ENCODE measurements at places on chromosomes 5 and 9. TPM values are rescaled to one million over a fixed set of nuclear protein-coding genes. Genes with fewer than 3 reads are reported as not detected.

DNA sequence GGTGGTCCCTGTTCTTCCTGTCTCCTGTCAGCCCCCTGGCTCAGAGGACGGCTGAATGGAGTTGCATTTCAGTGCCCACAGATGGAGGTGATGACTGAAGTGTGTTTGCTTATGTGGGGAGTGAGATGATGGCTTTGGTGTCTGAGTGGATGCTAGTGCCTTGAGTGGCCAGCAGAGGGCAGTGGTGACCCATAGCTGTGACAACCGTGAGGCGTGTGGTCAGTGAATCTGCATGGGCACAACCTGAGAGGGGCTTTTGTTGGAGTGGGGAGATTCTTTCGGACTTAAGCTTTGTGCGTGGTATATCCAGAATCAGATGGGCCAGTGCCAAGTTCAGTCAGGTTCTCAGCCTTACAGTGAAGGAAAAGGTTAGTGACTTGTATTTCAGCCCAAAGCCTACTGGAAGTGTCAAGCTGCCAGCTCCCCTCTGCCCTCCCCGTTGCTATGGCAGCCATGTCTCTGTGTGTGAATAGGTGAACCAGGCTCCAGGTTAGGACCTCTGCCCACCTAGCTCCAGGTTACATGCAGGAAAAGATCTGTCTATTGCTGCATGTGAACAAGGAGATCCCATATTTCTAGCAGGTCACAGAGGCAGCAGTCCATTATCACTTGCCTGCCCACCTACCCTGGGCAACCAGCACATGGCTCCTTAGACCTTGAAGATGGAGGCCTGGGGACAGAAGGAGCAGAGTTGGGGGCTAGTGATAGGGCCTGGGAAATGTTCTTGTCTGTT lies 14.7 kb upstream of the CXXC5 start:
- DNase-seq: no peak

OR1J2 gene
- not detected for polyA plus RNA-seq

GRCh38 chr5:89342106-89342876 lies 459.3 kb upstream of the MEF2C start:
- no peak for DNase-seq

IL17B gene
- polyA plus RNA-seq: 297 TPM

DNA sequence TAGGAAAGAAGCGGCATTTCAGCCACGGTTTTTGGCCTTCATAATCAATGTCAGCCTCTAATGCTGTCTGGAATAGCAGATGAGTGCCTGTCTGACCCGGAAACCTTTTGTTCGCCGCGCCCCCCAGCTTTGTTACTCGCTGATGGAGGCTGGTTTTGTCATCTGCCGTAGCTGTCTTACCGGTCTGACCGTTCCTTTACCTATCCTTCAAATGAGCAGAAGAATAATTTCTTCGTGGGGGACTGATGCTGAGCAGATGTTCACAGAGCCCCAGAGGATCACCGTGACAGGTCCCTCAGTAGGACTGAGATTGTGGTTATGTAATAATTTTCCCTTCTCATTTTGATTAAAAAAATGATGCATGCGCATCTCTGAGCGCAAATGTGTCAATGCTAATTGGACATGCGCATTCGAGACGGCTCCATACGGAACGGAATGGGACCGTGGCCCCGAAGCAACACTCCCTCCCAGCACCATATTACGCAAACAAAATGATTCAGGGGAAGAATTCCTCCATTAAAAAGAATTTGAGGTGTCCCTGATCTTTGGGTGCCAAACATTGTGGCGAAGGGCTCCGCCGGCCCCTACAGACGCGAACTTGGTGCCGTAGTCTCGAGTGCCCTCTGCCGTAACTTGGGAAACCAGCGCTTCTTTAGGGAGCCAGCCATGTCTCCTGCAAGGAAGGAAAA lies 27.6 kb downstream of the TLX3 start:
- peak; percentile 47 for DNase-seq

DNA sequence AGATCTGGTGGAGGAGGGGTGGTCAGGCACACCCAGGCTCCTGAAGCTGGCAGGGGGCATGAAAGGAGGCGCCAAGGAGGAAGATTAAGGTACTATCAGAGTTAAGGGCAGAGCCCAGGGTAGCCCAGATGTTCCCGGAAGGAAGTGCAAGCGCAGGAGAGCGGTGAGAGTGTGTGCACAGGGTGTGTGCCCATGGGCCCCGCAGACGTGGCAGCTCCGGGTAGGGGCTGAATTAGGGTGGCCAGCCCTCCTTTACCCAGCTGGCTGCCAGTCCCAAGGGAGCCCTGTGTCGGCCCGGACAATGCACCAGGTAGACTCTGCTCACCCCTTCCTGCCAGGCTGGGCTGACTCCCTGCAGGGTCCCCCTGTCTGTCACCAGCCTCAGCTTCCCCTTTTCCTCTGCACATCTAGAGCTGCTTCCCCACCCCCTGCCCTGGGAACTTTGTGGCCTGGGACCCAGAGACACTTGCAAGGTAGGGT lies at the start of gene SMIM33:
Gene SMIM33 (plus strand): TSS at position 184 of the 480 bp plus-strand sequence. CDS start 118 bp downstream, at position 302.
- no peak for DNase-seq

WDR38 gene
- polyA plus RNA-seq: 0.15 TPM

DNA sequence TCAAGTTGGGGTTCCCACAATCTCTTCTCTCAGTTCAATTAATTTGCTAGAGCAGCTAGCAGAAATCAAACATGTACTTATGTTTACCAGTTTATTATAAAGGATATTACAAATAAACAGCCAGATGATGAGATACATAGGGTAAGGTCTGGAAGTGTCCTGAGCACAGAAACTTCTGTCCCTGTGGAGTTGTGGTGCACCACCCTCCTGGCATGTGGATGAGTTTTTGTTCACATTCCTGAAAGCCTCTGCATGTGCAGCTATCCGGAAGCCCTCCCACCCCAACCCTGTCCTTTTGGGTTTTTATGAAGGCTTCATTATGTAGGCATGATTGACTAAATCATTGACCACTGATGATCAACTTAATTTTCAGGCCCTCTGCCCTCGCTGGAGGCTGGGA lies 791.2 kb upstream of the ZNF608 start:
- DNase-seq: no peak

GRCh38 chr9:77756449-77756848 lies 108.3 kb upstream of the GNA14 start:
- DNase-seq: no peak

RAI14 gene
- 15.7 TPM for polyA plus RNA-seq

GRM6 gene
- 0.72 TPM for polyA plus RNA-seq

- DNase-seq: no peak
Measured at GRCh38 chr5:84524491-84524890, 139.8 kb upstream of the EDIL3 start.

GRCh38 chr5:132419502-132420468 lies 50.3 kb downstream of the SLC22A5 start:
- DNase-seq: peak; percentile 77

- no peak for DNase-seq
Measured at GRCh38 chr9:86708918-86709835, 238.1 kb downstream of the GAS1 start.

NME5 gene
- 0.68 TPM for polyA plus RNA-seq

DNA sequence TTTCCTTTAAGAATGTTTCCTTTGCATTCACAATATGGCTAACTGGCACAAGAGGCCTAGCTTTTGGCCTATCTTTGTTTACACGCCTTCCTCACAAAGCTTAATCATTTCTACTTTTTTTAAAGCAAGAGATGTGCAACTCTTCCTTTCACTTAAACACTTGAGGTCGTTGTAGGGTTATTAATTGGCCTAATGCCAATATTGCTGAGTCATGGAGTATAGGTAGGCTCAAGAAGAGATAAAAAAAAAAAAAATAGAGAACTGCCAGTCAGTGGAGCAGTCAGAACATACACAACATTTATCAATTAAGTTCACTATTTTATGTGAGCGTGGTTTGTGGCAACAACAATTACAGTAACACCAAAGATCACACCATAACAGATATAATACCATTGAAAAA lies 5.9 kb downstream of the FKBP15 start:
- DNase-seq: no peak

INSL4 gene
- not detected for polyA plus RNA-seq

OLFM1 gene
- polyA plus RNA-seq: 5.8 TPM

GRCh38 chr9:122095010-122095767 lies 2.1 kb upstream of the TTLL11 start:
- peak; percentile 41 for DNase-seq

DNA sequence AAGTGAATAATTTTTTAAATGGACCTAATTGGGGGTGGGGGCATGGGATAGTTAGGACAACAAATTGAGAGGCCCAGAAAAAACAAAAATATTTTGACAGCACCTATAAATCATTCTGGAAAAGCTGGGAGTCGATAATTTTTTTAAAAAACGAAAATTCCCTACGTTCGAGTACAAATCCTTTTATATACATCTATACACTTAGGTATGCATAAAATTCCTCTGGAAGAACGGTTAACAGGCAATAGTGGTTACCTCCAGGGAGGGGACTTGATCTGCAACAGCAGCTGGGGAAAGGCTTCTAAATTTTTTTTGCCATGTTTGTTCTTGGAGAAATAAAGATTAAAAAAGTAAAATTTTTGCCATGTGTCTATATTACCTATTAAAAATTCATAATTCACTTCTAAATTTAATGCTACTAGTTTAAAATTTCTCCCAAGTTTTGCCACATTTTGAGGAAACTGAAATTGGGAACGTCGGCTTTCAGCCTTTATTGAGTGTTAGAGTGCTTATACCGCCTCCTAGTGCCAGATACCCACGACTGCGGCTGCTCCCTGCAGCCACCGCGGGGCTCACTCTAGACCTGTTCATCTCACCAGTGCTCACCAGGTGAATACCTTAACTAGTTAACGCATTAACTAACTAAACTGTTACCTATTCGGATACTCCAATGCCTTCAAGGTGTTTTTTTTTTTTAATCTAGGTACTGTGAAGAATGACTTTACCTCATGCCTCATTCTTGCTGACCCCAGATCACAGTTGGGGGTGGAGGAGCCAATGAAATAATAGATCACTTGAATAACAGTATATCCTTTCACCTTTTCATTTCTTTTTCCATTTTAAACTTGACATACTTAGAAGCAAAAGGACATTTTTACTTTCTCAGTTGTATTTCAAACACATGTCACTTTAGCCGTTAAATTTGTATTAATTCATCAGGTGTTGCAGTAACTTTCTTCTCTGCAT lies 1.8 kb upstream of the BHMT start:
- no peak for DNase-seq

HSPB3 gene
- 123 TPM for polyA plus RNA-seq

PCDHB7 gene
- polyA plus RNA-seq: 3.2 TPM

DNA sequence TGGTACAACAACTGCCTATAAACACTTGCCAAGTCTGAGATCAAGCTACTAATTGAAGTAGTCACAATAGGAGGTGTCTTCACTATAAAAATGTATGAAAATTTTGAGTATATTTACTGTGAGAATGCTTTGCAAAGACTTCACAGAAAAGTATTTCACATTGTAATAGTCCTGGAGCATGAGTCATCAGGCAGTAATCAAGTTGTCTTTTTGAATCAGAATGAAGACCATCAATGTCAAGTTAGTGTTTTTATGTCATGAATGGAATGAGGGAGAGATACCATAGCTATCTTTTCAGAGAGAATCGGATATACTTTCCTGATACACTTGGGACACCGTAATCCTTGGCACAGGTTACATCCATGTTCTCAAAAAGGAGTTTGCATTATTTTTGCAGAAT lies 466.9 kb upstream of the ARRDC3 start:
- DNase-seq: no peak

DNA sequence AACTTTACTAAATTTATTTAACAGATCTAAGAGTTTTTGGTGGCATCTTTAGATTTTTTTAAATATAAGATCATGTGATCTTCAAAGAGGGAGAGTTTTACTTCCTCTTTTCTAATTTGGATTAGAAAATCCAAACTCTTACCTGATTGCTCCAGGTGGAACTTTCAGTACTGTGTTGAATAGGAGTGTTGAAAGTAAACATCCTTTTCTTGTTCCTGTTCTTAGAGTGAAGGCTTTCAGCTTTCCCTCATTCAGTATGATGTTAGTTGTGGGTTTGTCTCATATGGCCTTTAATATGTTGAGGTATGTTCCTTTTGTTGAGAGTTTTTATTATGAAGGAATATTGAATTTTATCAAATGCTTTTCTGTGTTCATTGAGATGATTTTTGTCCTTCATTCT lies 650.0 kb upstream of the SGCD start:
- DNase-seq: no peak

INSL6 gene
- 0.58 TPM for polyA plus RNA-seq

SLC36A3 gene
- not detected for polyA plus RNA-seq

DNA sequence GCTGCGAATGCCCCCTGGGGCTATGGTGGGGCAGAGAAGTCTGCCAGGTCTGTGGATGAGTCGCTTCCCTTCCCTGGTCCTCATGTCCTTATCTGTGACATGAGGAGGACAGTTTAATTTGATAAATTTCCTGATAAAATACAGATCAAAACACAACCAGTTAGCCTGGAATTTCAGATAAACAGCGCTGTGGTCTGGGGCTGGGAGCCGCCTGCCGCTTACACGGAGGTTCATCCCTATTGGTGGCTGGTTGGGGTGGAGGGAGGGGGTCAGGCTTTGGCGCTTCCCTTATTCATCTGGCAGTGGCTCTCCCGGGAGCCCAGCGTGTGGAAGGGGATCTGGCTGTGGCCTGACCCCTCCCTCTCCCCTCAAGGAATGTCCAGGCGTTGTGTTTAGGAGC lies 17.9 kb downstream of the CRB2 start:
- DNase-seq: no peak

LHX3 gene
- polyA plus RNA-seq: not detected

SNCAIP gene
- 5.7 TPM for polyA plus RNA-seq

SPATA31E1 gene
- polyA plus RNA-seq: not detected

DNA sequence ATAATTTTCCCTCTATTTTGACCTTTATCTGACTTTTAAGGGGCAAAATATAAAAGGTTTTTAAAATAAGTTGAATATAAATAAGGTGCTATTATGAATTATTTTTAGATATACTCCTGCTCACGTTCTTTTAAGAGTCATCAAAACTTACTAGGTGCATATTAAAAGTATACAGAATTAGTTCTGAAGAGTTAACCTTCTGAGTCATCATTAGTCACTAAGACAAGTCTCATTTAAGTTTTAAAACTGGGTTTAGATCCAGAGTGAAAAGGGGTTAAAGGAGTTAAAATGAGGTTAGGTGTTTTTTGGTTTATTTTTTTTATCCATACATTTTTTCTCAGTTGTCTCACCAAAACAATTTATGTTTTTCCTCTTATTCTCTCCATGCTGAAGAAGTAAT lies 41.7 kb downstream of the SMIM15 start:
- no peak for DNase-seq

GRCh38 chr9:112921549-112921948 lies 30.9 kb upstream of the SLC46A2 start:
- no peak for DNase-seq

DNA sequence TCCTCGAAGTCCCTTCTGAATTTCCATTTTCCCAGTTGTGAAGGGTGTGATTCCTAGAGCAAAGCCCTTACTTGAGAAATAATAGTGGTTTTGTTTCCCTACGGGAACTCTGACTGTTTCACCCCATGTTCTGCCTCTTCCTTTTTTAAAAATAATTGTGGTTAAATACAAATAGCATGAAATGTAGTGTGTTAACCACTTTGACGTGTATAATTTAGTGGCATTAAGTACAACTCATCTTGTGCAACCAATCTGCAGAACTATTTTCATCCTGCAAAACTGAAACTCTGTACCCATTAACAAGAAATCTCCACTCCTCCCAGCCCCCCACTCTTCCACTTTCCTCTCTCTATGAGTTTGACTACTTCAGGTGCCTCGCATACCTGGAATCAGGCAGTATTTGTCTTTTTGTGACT lies 35.6 kb upstream of the HAND1 start:
- DNase-seq: no peak

FBP2 gene
- polyA plus RNA-seq: 86.4 TPM

GRCh38 chr5:125026867-125027731 lies 280.7 kb upstream of the ZNF608 start:
- DNase-seq: no peak

Data from hindlimb muscle (tissue), 1 donor.